ENCODE measurements at places on chromosomes 16 and 17.

- DNase-seq = no peak
- H3K4me1 ChIP-seq = no peaks in the 10 kb centered on the region
- no peak within 1 kb of the TSS for H3K27ac ChIP-seq
- H3K27me3 ChIP-seq = peaks cover 28% of the 10 kb centered on the region
- no peaks in the 10 kb centered on the region for H3K36me3 ChIP-seq
Measured at GRCh38 chr17:46851029-46851741, at the start of gene WNT9B. WNT9B (plus strand) TSS chr17:46851583; CDS start chr17:46851639, 56 bp downstream.

DNA sequence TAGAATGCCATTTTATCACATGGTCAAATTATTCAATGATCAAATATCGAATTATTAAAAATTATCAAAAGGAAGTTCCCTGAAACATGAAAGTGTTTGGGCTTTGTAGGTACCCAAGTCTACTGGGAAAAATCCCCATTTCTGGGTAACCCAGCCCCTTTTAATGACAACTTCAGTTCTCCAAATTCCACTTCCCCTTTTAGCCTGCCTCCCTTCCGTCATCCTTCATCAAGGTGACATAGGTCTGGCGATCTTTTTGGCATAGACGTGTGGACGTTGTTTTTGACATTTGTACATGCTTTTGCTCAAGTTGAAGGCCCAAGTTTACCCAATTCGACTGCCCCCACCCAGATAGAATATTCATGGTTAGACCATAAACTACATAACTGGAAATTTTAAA, 660.9 kb downstream of the MAF start:
- no peak overlapping the region for H3K27ac ChIP-seq
- DNase-seq = no peak
- no peaks in the 10 kb centered on the region for H3K27me3 ChIP-seq
- H3K36me3 ChIP-seq = no peaks in the 10 kb centered on the region
- no peaks in the 10 kb centered on the region for H3K4me1 ChIP-seq
- no peak overlapping the region for H3K4me3 ChIP-seq

DNA sequence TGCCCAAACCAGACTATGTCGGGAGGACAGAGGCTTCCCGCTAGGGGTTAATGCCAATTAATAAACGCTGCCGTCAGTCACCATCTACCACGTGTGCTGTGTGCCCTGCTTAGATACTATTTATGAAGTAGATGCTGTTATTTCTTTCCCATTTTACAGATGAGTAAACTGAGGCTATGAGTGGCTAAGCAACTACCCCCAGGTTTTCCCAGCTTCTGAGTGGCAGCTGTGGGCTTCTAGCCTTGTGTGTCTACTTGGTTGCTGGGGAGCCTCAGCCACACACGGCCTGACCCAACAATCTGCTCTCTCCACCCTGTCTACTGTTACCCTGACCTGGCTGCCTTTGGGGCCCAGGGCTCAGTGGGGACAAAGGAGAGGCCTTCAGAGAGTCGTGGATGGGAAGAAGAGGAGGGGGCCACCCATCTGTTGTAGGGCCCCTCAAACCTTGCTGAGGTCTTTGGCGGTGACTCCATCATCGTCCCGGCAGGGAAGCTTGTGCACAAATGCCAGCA, 7.1 kb downstream of the GIT1 start:
- DNase-seq = no peak
- no peak overlapping the region for H3K27ac ChIP-seq
- no peaks in the 10 kb centered on the region for H3K36me3 ChIP-seq
- no peak overlapping the region for H3K4me3 ChIP-seq
- H3K27me3 ChIP-seq = no peaks in the 10 kb centered on the region

DNA sequence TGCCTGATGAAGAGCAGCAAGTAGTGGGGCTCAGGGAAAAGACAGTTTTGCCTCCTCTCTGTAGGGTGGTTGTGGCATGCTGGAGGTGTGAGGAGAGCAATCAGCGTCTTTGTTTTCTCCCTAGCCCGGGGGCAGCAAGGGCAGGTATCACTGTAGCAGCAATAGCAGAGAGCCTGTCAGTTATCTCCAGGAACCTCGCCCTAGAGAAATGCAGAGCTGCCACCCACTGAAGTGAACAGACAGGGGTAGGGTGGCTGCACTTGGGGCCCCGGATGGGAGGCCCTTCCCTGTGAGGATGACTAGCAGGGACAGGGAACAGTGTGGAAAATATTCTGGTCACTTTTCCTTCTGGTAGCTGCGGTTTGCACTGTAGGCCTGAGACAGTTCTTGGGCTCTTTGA, 886.5 kb downstream of the CDH8 start:
- H3K27me3 ChIP-seq = no peaks in the 10 kb centered on the region
- H3K27ac ChIP-seq = no peak overlapping the region
- no peaks in the 10 kb centered on the region for H3K36me3 ChIP-seq

GRCh38 chr17:50221864-50222545, 20.6 kb upstream of the COL1A1 start:
- no peaks in the 10 kb centered on the region for H3K36me3 ChIP-seq
- H3K27ac ChIP-seq = no peak overlapping the region
- H3K27me3 ChIP-seq = 0 out of 2 replicates have a peak, but pooled peaks cover 5% of the 10 kb centered on the region

GRCh38 chr16:4137438-4137837, 21.2 kb upstream of the ADCY9 start:
- peak overlapping the region; percentile 84 for H3K27ac ChIP-seq
- no peaks in the 10 kb centered on the region for H3K36me3 ChIP-seq
- no peak overlapping the region for H3K4me3 ChIP-seq

- H3K4me3 ChIP-seq = no peak overlapping the region
- H3K27me3 ChIP-seq = peaks cover 84% of the 10 kb centered on the region
- H3K36me3 ChIP-seq = no peaks in the 10 kb centered on the region
- H3K27ac ChIP-seq = no peak overlapping the region
Measured at GRCh38 chr17:6421700-6422604, 13.0 kb downstream of the AIPL1 start.

DNA sequence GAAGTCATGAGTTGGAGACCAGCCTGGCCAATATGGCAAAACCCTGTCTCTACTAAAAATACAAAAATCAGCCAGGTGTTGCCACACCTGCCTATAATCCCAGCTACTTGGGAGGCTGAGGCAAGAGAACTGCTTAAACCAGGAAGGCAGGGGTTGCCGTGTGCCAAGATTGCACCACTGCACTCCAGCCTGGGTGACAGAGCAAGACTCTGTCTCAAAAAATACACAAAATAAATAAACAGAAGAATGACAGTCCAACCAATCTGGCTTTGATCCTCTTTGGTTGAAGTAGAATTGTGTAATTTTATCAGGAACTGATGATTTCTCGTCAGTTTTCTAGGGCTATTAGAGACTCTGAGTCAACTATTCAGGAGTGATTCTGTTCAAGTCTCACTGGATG, 79.4 kb downstream of the SLC5A11 start:
- H3K27me3 ChIP-seq = no peaks in the 10 kb centered on the region
- H3K4me3 ChIP-seq = no peak overlapping the region
- H3K4me1 ChIP-seq = no peaks in the 10 kb centered on the region
- H3K27ac ChIP-seq = no peak overlapping the region

DNA sequence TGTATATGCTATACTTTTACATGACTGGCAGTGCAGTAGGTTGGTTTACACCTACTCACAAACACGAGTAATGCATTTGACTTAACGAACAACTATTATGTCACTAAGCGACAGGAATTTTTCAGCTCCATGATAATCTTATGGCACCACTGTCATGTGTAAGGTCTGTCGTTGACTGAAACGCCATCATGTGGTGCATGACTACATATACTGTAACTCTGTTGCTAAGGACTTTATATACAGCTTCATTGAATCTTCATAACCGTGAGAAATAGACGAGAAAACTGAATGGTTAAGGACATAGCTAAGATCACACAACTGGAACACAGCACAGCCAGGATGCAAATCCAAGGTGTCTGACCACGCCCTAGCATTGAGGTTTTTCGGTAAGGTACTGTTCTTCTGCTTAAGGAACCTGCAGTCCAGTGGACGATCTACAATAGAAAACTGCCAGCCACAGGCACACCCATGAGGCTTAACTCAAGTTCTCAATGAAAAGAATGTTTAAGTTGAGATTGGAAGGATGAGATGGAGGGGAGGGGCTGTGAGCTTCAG, 3.3 kb downstream of the CFAP20 start:
- no peak overlapping the region for H3K27ac ChIP-seq
- no peak for DNase-seq
- no peak overlapping the region for H3K4me3 ChIP-seq

GRCh38 chr17:38875477-38876075, 5.7 kb downstream of the LASP1 start:
- peak overlapping the region; percentile 40 for H3K27ac ChIP-seq
- no peak for DNase-seq
- peaks cover 8% of the 10 kb centered on the region for H3K36me3 ChIP-seq
- no peak overlapping the region for H3K4me3 ChIP-seq

DNA sequence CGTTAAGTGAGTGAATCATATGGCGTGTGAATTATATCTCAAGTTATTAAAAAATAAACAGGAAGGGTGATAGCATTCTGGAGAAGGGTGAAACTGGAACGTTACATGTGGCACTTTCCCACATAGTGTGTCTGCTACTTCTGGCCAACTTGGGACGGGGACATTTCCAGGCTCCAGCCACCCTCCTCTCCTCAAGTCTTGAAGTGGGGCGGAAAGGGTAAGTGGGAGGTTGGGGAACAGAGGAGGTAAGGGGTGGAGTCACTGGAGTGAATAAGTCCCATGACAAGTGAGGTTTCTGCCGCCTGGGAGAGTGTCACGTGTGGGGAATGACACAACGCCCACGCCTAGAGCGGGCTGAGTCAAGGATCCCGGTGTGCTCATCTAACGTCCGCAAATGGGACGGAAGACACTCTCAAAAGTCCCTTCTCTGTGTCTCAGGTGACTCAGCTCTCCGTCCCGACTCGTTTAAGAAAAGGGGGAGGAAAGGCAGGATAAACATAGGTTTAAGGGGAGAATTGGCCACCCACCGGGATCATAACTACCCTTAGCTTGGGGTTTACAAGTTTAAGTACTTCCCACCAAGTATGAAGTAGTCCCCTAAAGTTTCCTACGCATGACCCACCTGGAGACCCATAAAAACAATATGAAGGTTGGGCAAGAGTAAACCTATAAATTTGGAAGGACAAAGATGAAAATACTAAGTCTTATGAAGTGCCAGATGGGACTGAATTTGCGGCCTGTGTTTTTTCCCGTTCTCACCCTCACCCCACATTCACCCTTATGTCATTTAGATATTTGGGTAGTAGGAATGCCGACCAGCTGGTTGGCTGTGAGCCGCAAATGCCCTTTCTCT, 1.2 kb upstream of the SPAG9 start:
- peaks cover 29% of the 10 kb centered on the region for H3K4me1 ChIP-seq
- peak overlapping the region; percentile 74 for H3K4me3 ChIP-seq
- DNase-seq = peak; percentile 99
- peak overlapping the region; percentile 98 for H3K27ac ChIP-seq

DNA sequence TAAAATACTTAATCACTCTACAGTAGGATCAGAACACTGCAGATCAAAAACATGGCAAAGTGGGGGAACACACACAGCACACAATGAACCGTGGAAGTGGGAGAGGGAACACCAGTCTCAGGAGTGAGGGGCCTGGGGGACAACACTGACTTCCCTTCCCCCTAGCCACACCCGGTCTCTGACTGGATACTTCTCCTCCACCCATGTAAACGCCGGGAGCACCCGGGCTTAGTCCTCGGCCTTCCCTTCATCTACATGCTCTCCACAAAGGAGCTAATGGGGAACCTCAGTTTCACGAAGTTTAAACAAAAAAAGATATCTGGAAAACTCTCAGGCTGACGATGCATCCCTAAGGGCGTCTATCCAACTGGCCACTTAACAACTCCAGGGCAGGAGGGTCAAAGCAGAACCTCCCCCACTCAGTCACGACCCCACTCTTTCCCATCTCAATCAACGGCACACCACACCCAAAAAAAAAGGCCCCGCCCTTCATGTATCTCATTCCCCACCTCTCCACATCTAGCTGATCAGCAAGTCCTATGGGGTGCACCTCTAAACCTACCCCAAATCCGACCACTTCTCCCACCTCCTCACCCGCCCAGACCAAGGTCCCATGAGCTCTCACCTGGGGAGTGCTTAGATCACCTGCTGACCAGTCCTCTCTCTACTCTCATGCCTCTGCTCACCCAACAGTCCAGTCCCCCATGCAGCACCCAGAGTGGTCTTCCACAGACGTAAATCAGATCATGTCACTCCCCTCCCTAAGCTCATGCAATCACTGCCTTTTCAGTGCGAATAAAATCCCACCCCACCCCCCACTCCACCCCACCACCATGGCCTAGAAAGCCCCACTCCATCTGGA, 7.4 kb downstream of the ZDHHC7 start:
- peaks cover 58% of the 10 kb centered on the region for H3K4me1 ChIP-seq
- H3K27me3 ChIP-seq = no peaks in the 10 kb centered on the region
- peak overlapping the region; percentile 66 for H3K27ac ChIP-seq
- DNase-seq = no peak

DNA sequence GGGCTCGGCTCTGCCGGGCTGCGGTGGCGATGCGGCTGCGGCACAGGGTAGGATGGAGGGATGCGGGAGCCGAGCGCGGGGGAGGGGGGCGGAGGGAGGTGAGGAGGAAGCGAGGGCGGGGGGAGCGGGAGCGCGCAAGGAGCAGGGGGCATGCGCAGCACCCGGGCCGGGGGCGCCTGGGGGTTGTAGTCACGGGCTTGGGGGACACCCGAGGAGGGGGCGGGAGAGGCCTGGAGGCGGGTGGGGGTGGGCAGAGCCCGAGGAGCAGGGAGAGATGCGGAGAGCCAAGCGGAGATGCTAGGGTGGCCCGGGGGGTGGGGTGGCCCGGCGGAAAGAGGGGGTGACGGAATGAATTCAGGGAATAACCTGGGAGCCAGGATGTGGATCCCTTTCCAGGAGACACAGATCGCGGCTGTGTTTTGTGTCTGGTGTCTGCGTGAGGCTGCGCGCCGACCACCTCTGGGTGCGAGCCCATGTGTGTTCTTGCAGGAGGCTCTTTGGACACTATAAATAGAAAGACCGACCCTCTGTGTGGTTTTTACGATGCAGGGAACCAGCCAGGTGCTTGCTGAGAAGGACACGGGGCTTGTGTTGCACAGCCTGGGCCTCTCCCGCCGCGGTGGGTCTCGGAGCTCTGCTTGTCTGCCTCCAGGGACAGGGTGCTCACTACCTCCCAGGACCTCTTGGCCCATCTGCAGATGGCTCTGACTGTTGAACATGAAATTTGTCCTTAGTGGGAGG, at the start of gene STX1B:
STX1B (minus strand) TSS at position 54 of the 741 bp plus-strand sequence. CDS start 242 bp downstream, outside the sequence.
- H3K4me3 ChIP-seq = no peak within 1 kb of the TSS
- DNase-seq = no peak
- no peaks in the 10 kb centered on the region for H3K36me3 ChIP-seq
- H3K4me1 ChIP-seq = peaks cover 10% of the 10 kb centered on the region

- H3K27me3 ChIP-seq = no peaks in the 10 kb centered on the region
- no peak overlapping the region for H3K27ac ChIP-seq
- no peak for DNase-seq
- no peaks in the 10 kb centered on the region for H3K36me3 ChIP-seq
- no peak overlapping the region for H3K4me3 ChIP-seq
- no peaks in the 10 kb centered on the region for H3K4me1 ChIP-seq
Measured at GRCh38 chr16:22075043-22075757, 17.1 kb upstream of the VWA3A start.

DNA sequence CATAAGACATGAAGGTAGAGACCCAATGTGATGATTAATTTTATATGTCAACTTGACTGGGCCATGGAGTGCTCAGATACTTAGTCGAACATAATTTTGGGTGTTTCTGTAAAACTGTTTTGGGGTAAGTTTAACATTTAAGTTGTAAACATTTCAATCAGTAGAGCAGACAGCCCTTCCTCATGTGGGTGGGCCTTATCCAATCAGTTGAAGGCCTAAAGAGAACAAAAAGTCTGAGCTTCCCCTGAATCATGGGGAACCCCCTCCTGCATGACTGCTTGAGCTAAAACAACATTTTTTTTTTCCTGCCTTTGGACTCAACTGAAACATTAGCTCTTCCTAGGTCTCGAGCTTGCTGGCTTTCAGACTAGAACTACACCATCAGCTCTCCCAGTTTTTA, 327.3 kb upstream of the SOX9 start:
- H3K27ac ChIP-seq = no peak overlapping the region
- H3K4me1 ChIP-seq = no peaks in the 10 kb centered on the region
- H3K4me3 ChIP-seq = no peak overlapping the region
- no peaks in the 10 kb centered on the region for H3K36me3 ChIP-seq
- no peaks in the 10 kb centered on the region for H3K27me3 ChIP-seq
